ENCODE measurements at places on chromosomes 4 and X.

GRCh38 chr4:189660722-189661360 lies 279.8 kb upstream of the FRG1 start:
- DNase-seq = no peak

DNA sequence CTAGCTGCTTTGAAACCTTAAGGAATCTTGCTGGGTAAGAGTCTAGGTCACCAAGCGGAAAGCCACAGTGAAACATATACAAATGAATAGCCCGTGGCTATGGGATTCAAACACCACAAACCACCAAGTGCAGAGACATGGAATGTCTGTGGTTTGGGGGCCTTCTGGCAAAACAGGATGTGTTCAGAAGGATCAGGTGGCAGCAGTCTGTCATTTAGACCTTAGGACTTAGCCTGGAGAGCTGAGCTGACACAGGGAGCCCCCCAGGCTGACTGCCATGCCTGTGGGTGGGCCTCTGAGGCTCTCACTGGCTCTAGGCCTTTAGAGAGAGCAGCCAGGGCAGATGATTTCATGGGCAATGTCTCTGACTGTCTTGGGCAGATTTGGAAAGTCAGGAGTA lies 225.6 kb downstream of the FBXW7 start:
- no peak for DNase-seq

GRCh38 chrX:8579602-8580001 lies 115.0 kb downstream of the VCX3B start:
- DNase-seq = no peak

DNA sequence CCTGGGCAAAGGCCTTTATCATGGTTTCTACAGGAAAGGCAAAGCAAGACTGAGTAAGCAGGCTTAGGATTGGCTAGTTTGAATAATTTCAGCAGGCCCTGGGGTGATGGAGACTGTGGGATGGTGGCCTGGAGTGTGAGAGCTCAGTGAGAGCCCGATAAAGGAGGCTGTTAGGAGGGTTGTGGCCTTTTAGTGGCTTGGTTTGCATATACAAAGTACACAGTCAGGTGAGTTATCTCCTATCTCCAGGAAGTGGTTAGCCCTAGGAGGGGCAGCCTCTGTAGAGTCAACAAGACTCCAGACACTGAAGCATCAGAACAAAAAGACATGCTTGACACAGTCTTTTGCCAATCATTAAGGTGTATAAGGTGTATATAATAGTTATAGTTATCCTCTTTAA lies 157.2 kb downstream of the CFAP299 start:
- peak; percentile 79 for DNase-seq

DNA sequence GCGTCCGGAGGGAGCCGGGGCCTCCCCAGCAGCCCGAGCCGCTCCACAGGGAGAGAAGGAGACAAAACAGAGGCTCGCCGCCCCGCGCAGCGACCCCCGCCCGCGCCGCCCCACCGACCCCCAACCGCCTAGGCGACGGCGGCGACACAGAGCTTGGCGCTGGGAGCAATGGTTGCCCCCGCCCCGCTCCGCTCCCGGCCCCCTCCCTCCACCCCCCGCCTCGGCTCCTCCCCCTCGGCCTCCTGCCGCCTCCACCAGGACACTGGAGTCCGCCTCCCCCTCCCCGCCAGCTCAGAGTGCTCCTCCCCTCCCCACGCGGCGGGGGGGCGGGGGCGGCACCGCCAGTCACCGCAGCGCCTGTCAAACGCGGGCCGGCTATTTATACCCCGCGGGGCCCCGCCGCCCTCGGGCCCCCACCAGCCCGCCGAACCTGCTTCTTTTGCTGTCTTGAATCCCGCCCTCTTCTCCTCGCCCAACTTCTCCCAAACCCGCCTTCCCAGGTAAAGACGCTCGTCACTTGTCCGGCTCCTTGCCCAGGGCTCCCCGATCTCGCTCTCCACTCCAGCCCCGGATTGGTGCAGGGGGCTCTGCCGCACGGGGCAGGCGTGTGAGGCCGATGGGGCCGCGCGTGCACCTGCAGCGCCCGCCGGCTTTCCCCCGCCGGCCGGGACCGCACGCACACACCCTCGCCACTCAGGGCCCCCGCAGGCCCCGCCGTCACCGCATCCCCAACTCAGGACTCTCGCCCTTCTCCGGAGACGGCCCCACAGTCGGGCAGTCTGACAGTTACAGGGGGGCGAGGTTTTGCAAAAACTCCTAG lies at the start of gene ELF2:
Gene ELF2, minus strand, starts transcription at position 170 of the 820 bp plus-strand sequence. CDS start 39,517 bp downstream, outside the sequence.
- DNase-seq = peak; percentile 87

DNA sequence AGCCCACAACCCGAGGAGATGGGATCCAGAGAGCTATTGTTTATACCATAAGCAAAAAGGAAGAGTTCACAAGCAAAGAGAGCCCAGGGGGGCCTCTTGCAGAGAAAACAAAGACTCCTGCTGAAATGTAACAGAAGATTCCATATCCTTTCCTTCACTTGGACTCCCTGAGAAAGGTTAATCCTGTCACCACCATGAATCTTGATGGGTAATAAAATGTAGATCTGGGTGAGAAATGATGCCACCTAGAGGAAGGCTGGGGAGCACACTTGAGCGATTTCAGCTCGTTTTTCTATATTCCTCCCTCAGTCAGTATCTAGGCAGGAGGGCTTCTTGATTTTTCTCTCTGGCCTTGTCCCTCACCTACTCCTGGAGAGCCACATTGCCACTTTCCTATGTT lies 10.2 kb upstream of the KCNE5 start:
- no peak for DNase-seq

- DNase-seq = no peak
Observed at GRCh38 chr4:23161787-23162186, 469.1 kb downstream of the GBA3 start.

DNA sequence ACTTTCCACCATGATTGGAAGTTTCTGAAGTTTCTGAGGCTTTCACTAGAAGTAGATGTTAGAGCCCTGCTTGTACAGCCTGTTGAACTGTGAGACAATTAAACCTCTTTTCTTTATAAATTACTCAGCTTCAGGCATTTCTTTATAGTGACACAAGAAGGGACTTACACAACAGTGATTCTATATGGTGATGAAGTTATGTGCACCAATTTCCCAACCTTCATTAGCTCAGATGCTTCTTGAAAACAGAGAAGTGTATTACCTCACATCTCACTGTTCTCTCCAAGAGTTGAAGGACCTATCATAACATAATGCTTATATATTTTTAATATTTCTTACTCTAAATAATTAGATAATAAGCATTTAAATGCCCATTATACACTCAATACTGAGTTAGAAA lies 202.1 kb upstream of the ANXA10 start:
- no peak for DNase-seq

- no peak for DNase-seq
Observed at GRCh38 chrX:74931214-74931613, 6.0 kb upstream of the NEXMIF start.

GRCh38 chrX:18927558-18927957 lies 56.4 kb downstream of the PHKA2 start:
- DNase-seq = no peak

DNA sequence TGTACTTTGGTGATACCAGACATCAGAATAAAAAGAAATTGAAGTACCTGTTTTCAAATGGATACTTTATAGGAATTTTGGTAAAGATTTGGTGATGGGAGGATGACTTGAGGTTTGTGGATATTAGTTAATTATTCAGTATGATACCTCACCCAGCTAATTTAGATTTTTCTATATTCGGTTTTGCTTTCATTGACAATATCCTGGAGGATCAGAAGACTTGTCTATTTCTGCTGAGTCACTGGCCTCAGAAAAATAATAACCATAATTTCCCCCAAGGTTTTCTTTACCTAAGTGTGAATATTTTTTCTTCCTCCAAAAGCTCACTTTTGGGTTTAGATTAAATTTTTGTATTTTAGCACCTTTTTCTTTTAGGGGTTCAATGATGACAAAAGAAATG lies 100.2 kb downstream of the EGF start:
- no peak for DNase-seq

GRCh38 chr4:91322961-91323360 lies 980.8 kb upstream of the GRID2 start:
- no peak for DNase-seq

- no peak for DNase-seq
Observed at GRCh38 chr4:9987749-9988362, 33.4 kb downstream of the SLC2A9 start.

DNA sequence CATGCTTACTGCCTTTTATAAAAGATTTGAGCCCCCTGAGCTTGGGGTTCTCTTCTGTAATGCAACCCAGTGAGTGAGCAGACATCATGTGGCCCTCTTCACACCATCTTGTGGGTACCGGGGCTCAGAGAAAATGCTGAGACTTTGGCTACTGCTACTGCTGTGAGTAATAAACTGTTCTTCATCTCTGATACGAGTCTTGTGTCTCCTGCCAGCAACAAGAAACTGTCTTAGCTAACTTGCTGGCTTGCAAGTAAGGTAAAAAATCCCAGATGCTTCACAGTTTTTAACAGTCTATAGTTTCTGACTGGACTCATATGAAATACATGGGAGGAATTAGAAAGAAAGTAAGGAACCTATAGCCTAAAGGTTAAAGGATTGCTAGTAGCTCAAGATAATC lies 148.3 kb downstream of the GPC3 start:
- DNase-seq = no peak

DNA sequence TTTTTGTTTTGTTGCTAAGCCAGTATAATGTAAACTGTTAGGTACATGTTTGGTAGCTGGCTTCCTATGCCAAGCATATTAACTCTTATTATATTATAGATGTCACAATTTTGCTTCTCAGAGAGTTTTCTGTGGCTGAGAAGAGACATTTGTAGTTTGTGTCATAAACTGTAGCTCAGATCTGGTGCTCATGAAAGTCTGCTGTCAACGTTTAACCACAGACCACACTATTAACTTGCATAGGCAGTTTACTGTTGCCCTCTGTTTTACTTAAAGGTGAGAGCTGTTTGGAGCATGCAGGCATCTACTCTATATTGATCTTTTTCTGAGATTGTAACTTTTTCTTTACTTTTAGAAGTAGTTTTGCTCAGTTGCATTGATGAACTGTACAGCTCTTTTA lies 166.8 kb downstream of the TLL1 start:
- DNase-seq = no peak

DNA sequence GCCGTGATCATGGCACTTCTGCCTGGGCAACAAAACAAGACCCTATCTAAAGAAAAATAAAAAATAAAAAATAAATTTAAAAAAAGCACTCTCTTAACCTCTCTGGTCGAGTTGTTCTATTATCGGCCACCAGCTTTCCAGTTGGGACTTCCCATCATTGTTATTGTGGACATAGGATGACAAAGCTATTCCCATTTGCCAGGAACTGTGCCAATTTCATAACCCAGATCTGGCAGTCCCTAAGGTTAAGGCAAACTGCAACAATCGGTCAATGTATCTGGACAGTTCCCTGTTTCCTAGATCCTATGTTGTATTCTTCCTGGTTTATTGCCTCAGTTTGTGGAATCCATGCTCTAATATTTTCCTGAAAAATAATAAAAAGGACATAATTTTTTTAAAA lies 17.8 kb upstream of the ANXA5 start:
- no peak for DNase-seq

DNA sequence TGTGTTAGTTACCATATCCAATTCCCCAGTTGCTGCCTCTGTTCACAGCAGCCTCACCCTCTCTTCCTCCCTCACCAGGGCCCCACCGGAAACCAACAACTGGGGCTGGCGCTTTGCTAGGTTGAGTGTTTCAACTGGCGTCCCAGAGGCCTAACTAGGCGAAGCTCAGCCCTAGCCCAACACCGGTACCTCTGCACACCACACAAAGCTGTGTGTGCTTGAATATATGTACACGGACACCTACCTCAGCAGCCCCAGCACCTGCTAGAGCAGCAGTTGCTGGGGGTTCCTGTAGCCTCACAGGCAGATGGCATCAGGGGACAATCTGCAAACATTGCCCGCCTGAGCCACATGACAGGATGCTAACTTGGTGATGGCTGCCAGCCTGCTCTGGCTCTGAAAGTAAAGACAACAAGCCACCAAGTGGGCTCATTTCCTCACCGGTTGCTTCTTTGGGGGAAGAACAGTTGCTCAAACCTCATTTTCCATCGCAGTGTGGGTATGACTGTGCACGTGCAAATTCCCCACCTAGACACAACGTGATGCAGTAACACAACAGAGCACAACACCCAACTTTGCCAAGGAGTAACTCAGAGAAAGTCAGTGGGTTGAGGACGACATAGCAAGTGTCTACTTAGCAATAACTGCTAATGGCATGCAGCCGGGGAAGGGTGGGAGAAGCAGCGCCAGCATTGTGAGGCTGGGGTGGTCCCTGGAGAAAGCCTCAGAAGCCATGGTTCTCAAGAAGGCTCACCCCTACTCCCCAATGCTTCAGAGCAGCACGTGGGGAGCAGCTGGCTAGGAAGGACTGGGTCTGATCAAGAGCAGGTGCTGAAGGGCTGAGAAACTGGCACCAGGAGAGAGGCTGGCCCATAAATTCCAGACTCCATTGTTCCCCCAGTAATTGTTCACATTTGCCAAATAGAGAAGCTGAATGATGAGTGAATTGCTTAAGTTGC lies 139.5 kb downstream of the SH3KBP1 start:
- DNase-seq = peak; percentile 85

DNA sequence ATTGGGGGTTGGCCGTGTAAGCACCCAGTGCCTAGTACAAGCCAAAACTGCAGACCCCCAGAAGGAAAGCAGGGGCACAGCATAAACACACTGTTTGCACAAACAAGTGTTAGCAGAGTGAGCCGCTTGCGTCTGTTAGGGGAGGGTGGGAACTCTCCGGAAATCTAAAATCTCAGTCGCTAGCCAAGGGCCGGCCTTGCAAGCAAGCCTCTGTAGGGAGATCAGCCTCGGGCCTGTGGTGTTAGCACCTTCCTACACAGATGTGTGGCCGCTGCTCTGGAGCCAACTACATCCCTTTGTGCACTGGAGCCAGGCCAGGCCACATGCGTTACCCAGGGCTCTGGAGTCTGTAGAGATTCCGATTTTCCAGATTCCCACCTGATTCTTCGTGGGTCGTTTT lies 67.1 kb downstream of the GPR143 start:
- DNase-seq = no peak

- peak; percentile 52 for DNase-seq
Observed at GRCh38 chr4:17324386-17324830, 187.5 kb downstream of the QDPR start.

DNA sequence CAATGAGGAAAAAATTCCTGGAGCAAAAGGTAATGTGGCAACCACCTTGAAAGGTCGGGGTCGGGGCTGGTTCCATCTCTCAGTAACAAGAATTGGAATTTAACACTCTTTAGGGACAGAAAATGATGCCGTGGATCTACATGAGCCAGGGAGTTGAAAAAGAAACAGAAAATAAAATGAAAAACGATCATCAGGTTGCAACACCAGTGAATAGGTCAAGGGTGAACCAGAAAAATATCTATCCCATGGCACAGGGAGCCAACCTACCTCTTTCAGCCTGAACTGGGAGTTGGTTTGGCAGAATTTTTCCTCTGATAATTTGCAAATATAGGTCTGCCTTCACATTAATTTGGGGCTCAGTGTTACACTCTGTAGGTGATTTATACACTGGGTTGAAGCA lies 93.7 kb downstream of the C4orf33 start:
- DNase-seq = no peak

- no peak for DNase-seq
Observed at GRCh38 chrX:136525738-136526606, 6.0 kb upstream of the VGLL1 start.

DNA sequence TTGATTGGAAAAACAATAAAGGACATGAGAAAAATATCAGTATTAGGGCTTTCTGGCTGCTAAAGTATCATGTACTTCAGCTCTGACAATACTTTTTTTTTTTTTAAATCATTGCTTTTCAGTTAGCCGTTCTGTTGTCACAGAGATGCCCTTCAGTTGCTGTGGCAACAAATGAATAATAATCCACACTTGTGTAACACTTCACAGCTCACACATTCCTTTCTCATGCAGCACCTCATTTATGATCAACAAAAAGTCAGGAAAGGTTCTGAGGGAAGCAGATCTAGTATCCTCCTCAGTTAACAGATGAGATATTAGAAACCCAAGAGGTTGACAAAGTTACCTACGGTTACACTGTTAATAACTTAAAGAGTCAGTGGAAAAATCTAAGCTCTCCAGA lies 444.2 kb upstream of the SLIT2 start:
- no peak for DNase-seq

All from CD4-positive, alpha-beta T cell treated with Interleukin-2 at 100 ng/mL for 4 hours (primary cell).